ENCODE measurements at places on chromosomes 11 and 22. TPM values are rescaled to one million over a fixed set of nuclear protein-coding genes. Genes with fewer than 3 reads are reported as not detected.

GRCh38 chr11:61083601-61084147 is 18.6 kb upstream of the CD5 start:
- no peak for DNase-seq

NCR3LG1 gene
- total RNA-seq = 5.9 TPM

DNA sequence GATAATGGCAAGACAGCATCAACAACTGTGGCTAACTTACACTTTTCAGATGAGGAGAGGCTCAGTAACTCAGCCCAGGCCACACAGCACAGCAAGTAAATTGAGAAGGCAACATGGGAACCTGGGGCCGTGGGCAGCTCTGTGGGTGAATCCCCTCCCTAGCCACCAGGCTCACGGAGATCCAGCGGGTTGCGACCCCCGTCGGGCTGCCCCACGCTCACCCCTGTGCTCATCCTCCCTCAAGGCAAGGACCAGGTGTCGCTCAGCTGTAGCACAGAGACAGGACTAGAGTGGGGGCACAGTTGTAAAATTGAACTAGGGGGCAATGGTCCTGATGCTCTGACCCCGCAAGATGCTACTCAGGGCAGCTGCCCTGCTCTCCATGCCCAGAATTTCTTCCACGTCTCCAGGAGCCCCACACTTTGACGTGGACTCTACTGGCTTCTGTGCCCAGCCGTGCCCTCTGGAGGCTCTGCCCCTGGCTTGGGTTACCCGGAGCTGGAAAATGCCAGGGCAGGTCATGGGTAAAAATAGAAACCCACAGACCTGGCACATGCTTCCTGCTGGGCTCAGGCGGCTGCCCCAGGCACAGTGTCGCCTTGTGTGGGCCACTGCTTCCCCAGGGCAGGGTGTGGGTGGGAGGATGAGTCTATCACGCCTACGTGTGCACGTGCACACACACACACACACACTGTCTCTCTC is 9.0 kb downstream of the TUBA8 start:
- no peak for DNase-seq

- DNase-seq = peak; percentile 36
Observed at GRCh38 chr22:24727218-24727851, 47.2 kb downstream of the PIWIL3 start.

DNA sequence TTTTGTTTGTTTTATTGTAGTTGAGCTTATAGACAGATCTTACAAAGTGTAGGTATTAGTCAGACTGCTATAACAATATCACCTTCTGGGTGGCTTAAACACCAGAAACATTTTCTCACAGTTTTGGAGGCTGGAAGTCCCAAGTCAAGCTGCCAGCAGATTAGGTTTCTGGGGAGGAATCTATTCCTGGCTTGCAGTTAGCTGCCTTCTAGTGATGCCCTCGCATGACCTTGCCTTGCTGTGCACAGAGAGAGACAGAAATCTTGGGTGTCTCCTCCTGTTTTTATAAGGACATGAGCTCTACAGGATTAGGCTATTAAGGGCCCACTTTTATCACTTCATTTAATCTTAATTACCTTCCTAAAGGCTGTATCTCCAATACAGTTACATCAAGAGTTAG is 1635.2 kb downstream of the FAM181B start:
- DNase-seq = no peak

- no peak for DNase-seq
Observed at GRCh38 chr11:27352781-27353180, 10.2 kb downstream of the CCDC34 start.

Data from prostate gland (tissue), 2 donors.